ENCODE measurements at places on chromosomes 7 and 10. TPM values are rescaled to one million over a fixed set of nuclear protein-coding genes. Genes with fewer than 3 reads are reported as not detected.
A peak's percentile ranks its signal among the peaks of the same experiment; 100 is the strongest.

The CALML3 gene
- total RNA-seq: not detected

The MMRN2 gene
- 2.1 TPM for total RNA-seq

The PTPRZ1 gene
- total RNA-seq: not detected

The SLF2 gene
- 34.9 TPM for total RNA-seq

The DPP6 gene
- not detected for total RNA-seq

The AOAH gene
- total RNA-seq: not detected

The SPDYE6 gene
- not detected for total RNA-seq

DNA sequence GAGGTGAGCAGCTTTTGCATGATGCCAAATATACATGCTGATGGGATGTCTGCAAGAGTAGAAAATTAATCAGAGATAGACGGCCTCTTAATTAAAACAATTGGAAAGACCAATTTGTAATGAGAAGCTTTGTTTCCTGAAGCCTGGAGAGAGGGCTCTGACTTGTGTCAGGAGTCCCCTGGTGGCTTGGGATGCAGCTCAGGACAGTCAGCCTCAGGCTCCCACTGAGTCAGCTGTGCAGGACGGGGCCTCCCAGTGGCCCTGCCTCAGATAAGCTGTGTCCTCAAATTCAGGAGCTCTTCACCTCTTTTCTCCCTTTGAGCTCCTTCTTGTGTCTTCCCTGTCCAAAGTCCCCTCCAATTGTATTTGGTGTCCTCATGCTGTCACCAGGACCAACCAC lies 438.9 kb upstream of the PODXL start:
- no peak overlapping the region for H3K27ac ChIP-seq
- H3K4me3 ChIP-seq: no peak overlapping the region
- no peaks in the 10 kb centered on the region for H3K36me3 ChIP-seq
- H3K27me3 ChIP-seq: no peaks in the 10 kb centered on the region
- H3K4me1 ChIP-seq: no peaks in the 10 kb centered on the region

GRCh38 chr10:114283091-114283490 lies 44.0 kb downstream of the VWA2 start:
- H3K27me3 ChIP-seq: peaks cover 19% of the 10 kb centered on the region
- H3K4me1 ChIP-seq: peaks cover 3% of the 10 kb centered on the region
- no peaks in the 10 kb centered on the region for H3K36me3 ChIP-seq
- no peak overlapping the region for H3K4me3 ChIP-seq

DNA sequence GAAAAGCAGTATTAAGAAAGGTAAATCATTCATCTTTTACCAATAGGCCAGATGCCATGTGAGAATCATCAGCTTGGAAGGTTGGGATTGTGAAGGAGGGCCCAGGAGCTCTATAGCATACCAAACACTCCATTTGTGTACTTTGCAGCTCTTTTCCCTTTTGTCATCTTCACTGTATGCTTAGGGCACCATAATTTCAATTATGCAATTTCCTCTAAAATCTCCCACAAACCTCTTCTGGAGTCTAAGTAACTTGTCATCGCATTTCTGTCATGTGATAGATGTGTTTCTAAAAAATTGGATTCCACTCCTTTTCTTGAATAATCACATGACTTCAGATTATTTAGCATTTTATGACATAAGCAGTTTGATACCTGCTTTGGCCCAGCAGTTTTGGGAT lies 17.9 kb downstream of the RPP30 start:
- H3K36me3 ChIP-seq: peaks cover 7% of the 10 kb centered on the region
- H3K4me3 ChIP-seq: no peak overlapping the region
- no peak for DNase-seq
- peaks cover 5% of the 10 kb centered on the region for H3K4me1 ChIP-seq
- H3K27ac ChIP-seq: no peak overlapping the region

- H3K27ac ChIP-seq: no peak overlapping the region
- H3K4me1 ChIP-seq: no peaks in the 10 kb centered on the region
- no peak overlapping the region for H3K4me3 ChIP-seq
- no peaks in the 10 kb centered on the region for H3K36me3 ChIP-seq
- no peaks in the 10 kb centered on the region for H3K27me3 ChIP-seq
Measured at GRCh38 chr10:16673443-16673842, 143.8 kb downstream of the RSU1 start.

- no peak overlapping the region for H3K27ac ChIP-seq
- no peaks in the 10 kb centered on the region for H3K27me3 ChIP-seq
- H3K4me3 ChIP-seq: no peak overlapping the region
- no peaks in the 10 kb centered on the region for H3K4me1 ChIP-seq
Measured at GRCh38 chr10:89651916-89652573, 7.0 kb upstream of the PANK1 start.

GRCh38 chr7:157585113-157585861 lies 248.5 kb downstream of the DNAJB6 start:
- H3K27ac ChIP-seq: no peak overlapping the region
- no peaks in the 10 kb centered on the region for H3K27me3 ChIP-seq
- no peak overlapping the region for H3K4me3 ChIP-seq
- DNase-seq: no peak
- no peaks in the 10 kb centered on the region for H3K36me3 ChIP-seq

DNA sequence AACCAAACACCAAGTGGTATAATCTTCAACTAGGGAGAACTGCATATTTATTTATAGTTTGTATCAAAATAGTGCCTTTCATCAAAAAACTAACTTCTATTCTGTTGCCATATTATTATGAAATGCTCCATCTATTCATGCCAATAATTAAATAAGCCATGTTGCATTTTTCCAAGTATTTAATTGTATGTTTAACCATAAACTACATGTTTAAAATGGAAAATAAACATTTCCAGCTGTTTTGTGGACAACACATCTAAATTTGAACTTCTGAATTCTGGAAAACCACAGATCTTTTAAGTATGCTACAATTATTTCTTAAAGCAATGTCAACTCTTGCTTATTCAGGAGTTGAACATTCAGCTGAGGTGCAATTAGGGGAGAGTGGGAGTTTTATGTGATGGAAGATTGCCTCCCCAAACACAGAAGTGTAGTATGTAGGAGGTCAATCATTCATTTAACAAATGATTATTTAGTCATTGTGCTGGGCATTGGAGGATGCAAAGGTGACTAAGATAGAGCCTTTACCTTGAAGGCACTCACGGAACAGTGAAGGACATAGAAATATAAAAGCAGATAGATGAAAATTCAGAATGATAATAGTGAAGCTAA lies 80.7 kb upstream of the PPP1R3C start:
- DNase-seq: peak; percentile 60
- H3K36me3 ChIP-seq: no peaks in the 10 kb centered on the region
- no peaks in the 10 kb centered on the region for H3K27me3 ChIP-seq

DNA sequence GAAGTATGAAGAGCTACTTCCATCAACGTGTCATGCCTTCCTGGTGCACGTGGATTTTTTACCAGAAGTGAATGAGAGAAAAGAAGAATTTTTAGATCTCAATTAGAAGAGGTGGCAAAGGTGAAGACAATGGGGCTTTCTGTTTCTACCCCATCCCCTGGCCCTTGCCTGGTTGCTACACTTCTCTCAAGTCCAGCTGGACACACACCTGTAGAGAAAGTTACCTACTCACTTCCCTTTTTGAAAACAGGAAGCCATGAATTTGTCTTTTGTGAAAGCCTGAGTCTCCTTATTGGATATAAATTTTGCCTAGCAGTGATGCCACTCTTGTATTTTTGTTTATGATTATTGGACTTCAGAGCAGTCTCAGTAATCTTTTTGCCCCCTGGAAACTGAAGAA lies 142.9 kb upstream of the AKR1E2 start:
- no peak for DNase-seq
- H3K4me1 ChIP-seq: no peaks in the 10 kb centered on the region
- H3K27ac ChIP-seq: no peak overlapping the region
- no peaks in the 10 kb centered on the region for H3K36me3 ChIP-seq
- no peaks in the 10 kb centered on the region for H3K27me3 ChIP-seq

- no peak overlapping the region for H3K4me3 ChIP-seq
- H3K36me3 ChIP-seq: no peaks in the 10 kb centered on the region
- no peak overlapping the region for H3K27ac ChIP-seq
- peak; percentile 42 for DNase-seq
- no peaks in the 10 kb centered on the region for H3K4me1 ChIP-seq
Measured at GRCh38 chr10:132448248-132448731, 51.3 kb downstream of the PWWP2B start.

Data from fibroblast of lung (primary cell).